ENCODE measurements at places on chromosomes 1 and 21.

- DNase-seq: peak; percentile 8
Observed at GRCh38 chr1:153355445-153356071, 2.1 kb upstream of the S100A9 start.

GRCh38 chr1:186300056-186300455, 75.0 kb downstream of the TPR start:
- no peak for DNase-seq

DNA sequence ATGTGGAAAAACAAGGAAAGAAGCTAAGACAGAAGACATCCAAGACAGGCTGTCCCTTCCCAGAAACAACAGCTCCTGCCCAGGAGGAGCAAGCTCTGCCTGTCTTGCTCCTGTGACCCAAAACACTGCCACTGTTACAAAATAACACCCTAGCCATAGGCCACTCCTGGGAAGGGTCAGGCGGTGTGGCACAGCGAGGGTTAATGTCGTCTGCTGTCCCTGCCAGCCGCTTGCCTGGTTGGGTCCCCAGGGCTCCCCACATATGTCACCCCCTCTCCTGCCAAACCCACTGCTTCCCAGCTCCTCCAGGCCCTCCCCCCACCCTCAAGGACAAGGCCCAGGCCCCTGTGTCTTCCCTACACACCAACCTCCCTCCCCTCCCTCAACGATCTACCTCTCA, 3.9 kb upstream of the NHLH1 start:
- DNase-seq: no peak

DNA sequence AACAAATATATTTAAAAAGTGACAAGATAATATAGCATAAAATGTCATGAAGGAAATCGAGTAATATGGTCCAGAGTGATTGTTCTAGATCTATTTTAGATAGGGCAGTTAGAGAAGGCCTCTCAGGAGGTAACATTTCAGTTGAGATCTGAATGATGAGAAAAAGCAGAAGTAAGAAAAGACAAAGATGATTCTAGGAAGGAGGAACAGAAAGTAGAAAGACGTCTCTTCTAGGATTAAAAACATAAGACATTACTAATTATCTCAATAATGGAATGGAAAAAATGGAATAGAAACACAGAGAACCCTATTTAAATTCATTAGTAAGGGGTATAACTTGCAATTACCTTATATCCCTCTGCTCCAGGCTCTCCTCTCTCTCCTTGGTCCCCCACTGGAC, 130.0 kb upstream of the ZNHIT6 start:
- no peak for DNase-seq

GRCh38 chr1:2255420-2256369, 27.6 kb downstream of the SKI start:
- peak; percentile 62 for DNase-seq

DNA sequence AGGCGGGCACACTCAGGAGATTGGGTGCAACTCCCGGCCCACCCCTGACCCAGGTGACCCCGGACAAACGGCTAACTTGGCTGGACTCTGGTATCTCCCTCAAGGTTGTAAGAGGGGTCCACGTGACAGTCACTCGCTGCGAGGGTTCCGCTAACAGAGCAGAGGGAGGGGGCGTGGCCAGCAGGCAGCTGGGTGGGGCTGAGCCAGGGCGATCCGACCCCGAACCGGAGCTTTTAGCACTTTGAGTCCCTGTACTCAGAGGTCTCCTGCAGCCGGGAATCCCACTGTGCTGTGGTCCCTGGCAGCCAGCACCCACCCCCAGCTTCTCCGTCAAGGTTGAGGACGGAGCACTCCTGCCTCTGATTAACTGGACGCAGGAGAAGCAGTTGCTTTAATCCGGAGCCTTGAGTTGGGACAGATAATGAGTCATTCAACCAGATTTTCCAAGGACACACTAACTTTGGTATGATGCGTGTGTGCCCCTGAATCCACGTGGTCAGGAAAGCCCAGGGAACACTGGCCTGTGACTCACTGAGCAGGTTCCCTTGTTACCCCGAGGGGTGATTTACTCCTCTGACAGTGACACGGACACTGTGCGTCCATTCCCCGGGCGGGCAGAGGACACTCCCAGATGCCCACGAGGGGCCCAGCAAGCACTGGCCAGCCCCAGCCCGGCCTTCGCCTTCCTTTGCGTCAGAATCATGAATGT, 16.8 kb downstream of the TRPM2 start:
- no peak for DNase-seq

GRCh38 chr1:173268786-173269277, 61.7 kb upstream of the TNFSF4 start:
- no peak for DNase-seq

DNA sequence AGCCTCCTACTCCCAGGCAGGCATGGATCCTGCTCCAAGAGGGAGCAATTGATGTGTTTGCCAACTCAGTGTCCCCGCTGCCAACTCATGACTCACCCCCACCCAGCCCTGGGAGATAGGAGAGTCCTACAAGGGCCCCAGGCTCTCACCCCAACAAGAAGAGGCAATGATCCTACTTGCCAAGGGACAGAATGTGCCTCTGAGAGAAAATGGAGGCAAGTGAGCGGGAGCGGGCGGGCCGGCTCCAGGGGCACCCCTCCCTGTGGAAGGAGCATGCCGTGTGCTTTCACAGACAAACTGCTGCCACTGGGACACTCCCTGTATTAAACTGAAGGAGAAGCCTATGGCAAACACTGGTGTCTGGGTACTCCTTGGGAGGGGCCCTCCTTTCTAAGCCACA, 16.7 kb downstream of the PKP1 start:
- no peak for DNase-seq

- DNase-seq: no peak
Observed at GRCh38 chr1:43747736-43748135, 40.4 kb downstream of the ST3GAL3 start.

- no peak for DNase-seq
Observed at GRCh38 chr1:61757950-61758349, 15.7 kb downstream of the PATJ start.

GRCh38 chr21:41710823-41711160, 56.1 kb downstream of the RIPK4 start:
- no peak for DNase-seq

DNA sequence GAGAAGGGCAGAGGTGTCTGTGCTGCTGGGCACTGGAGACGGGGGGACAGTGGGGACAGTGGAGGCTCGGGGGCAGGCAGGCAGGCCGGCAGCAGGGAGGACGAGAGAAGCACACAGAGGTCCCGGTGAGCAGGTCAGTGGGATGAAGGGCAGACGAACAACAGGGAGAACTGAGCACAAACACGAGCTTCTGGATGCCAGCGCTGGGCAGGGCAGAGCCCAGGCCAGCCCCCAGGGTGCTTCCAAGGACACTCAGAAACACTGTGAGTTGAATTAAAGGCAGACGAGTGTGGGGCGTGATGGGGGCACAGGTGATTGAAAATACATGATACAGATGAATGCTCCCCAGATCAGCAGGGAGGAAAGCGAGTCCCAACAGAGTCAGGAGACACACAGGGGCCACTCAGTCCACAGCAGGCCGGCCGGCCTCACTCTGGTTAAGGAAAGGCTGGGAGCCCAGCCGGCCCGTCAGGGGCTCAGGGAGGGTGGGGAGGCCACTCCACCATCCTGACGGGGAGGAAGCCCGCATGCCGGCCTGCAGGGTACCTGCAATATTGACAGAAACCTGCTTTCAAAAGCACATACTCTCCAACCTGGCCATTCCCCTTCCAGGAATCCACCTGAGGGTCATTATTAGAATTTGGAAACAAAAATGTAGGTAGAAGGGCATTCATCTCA, 14.1 kb downstream of the SLC19A1 start:
- no peak for DNase-seq

- no peak for DNase-seq
Observed at GRCh38 chr1:204294357-204294756, 65.4 kb downstream of the PLEKHA6 start.

DNA sequence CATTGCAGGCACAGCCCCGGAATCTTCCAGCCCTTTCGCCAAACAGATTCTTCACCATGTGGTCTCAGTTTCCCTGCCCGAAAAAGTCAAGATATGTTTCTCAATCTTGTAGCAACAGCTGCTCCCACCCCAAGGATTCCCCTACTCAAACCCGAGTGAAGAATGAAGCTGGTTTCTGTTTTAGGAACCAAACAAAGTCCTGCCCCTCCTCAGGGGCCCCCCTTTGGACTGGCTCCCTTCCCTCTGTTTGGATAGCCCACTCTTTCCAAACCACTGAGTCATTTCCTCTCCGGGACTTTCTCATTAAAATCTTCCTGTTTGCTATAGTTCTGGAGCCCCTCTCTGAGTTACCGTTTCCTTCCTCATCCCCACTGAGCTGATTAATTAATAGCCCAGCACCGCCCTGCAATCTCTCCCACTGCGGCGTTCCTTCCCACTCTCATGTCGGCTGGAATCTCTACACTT, 100.9 kb downstream of the TSEN15 start:
- no peak for DNase-seq

DNA sequence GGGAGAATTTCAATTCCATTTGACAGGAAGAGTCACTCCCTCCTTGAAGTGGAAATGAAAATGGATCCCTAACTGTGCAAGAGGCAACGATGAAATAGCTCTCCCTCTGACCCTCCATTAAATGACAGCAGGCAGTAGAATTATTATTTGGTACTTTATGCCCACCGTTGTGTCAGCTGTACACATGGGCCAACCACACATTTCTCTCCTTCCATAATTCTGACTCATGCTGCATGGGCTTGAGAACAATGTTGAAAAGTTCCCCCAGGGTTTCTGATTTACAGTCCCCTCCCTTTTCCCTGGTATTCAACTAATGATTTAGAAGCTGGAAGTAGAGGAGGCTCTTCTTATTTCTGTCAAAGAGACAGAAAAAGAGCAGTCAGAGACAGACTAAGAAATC, 103.5 kb downstream of the RGS7 start:
- DNase-seq: no peak

DNA sequence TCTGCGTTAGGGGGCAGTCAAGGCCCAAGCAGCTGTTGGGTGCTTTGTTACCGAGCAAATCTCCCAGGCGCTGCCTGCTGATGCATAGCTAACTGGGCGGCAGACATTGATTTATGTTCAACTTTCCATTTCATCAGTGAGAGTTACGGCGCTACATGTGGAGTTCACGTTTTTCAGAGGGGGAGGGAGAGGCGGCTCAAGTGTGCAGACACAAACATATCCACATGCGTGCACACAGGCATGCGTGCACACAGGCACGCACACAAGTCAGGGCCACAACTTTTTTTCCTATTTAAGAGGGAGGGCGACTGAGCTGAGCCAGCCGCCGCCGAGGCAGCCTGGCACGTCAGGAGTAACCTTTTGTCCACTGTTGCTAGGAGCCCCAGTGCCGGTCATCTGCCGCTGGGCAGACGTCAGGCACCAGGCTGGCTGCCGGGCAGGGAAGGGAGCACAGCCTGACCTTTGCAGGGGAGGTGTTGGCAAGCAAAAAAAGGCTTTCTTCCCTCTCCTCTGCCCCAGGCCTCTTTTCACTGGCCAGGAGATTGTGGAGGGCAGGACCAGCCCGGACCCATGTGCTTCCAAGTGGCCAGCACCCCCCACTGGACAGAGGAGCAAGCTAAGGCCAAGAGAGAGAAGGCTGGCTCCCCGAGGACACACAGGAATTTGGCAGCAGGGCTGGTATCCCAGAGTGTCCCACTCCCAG, 73.3 kb downstream of the MRPL37 start:
- no peak for DNase-seq

DNA sequence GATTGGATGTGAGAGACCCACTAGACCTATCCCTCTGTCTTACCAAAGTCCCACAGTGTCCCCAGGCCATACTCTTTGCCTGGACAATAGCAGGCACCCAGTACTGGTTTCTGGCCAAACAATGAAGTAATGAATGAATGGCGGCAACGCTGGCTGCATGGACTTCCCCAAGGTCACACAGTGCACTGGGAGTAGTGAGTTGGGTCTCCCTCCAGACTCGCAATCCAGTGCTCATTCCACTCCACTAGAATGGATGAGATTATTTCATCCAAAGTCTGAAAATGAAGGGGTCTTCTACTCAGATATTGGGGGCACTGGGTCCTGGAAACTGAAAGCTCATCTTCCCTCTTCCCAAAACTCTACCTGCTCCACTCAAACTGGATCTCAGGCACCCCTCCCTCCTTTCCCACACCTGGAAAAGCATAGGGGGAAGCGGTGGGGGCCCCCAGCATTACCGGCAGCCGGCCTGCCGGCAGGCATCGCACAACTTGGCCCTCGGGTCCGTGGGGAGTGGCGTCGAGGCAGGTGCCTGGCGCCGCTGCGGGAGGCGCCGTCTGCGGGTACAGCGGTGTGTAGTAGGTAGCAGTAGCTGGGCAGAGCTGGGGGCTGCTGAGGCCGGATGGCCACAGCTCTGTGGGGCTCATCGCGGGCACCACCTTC, 816 bp downstream of the E2F2 start:
- DNase-seq: no peak

- DNase-seq: peak; percentile 27
Observed at GRCh38 chr1:235954306-235955283, 87.9 kb upstream of the LYST start.

DNA sequence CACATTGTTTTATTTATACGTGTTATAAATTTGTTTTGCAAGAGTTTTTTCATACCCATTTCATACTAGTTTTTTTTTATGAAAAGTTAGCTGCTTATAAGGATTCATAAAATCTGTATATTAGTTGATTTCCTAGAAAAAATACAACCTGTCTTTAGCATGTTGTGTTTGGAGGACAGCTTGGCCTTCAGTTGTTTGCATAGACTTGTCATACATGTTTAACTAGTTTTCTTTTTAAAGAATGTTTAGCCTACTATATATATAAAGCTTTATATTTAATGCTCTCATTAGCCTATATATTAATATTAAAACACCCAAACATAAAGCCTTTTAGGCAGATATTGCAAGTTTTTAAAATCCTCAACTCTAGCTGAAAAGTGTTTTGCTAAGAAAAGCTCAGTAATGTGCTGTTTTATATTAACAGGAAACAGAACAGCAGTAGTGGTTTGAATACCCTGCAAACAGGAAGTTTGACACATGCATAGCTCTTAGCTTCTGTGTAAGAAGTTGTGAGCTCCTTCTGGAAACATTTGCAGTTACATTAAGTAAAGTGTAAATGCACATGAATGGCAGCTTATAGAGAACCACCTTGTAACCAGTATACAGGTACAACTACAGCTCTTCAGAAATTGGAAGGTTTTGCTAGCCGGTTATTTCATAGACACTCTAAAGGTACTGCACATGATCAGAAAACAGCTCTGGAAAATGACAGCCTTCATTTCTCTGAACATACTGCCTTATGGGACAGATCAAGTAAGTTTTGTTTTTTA, at the start of gene PRKACB:
Gene PRKACB, plus strand, starts transcription at position 476 of the 770 bp plus-strand sequence. Its CDS starts 91 bp downstream, at position 567.
- DNase-seq: no peak

GRCh38 chr1:32250893-32251716, at the start of gene LCK:
LCK (plus strand) TSS chr1:32251265; CDS start chr1:32274330, 23,065 bp downstream.
- peak; percentile 57 for DNase-seq

DNA sequence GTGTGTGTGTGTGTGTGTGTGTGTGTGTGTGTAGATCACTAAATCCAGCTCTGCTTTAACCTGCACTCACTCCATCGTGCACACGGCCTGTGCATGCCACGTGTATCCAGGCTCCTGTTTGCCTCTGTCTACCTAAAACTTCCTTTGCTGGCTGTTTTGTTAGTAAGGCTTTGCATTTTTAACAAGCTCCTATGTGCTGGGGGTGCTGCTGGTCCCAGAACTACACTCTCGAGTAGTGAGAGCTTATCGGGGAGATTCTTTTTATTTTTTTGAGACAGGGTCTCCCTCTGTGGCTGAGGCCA, 596 bp upstream of the TCEA3 start:
- DNase-seq: no peak

GRCh38 chr1:175830500-175830899, 87.1 kb upstream of the TNR start:
- no peak for DNase-seq

Data from activated CD4-positive, alpha-beta T cell treated with anti-CD3 and anti-CD28 coated beads for 4 hours (primary cell).